ENCODE measurements at places on chromosomes 2 and 18.

GRCh38 chr18:3727274-3727673, 277.3 kb downstream of the TGIF1 start:
- no peak for DNase-seq

- DNase-seq, result no peak
These were observed 63.1 kb upstream of the MCFD2 start for GRCh38 chr2:46978723-46979122.

DNA sequence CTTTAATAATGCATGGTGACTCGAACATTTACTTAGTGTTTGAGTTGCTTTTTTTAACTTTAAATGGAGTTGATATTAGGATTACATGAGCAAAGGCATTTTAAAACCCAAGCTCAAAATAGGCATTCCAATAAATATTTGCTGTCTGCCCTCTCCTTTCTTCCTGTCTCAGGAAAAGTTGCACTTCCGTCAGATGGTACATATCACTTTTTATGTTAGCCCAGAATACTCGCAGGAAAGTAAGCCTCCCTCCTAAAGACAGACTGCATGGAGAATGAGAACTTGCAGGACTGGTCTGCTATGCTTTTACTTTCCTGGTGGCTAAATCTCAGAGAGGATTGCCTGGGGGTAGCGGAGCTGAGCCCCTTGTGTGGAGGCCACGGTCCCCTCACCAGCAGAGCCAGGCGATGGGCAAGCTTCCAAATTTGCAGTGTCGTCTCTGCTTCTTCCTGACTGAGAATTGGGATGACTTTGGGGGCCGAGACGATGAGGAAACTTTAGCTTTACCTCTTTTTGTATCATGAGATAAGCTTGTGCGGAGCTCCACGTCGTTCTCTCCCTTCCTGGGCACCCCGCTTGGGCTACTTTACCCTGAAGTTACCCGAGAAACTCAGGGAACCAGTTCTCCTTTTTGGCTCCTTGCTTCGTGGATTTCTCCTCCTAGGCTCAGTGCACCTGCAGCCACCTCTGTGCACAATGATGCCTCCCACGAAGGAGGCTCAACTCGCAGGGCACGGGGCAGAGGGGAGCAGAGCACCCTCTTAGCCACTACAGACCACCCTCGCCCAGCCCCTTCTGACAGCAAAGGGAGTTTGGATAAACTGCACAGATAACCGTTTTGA, 223.3 kb downstream of the SH3RF3 start:
- peak; percentile 50 for DNase-seq

GRCh38 chr2:52510432-52510831, 1257.2 kb upstream of the CHAC2 start:
- DNase-seq, result no peak

- DNase-seq, result no peak
These were observed 99.9 kb upstream of the ZFP36L2 start for GRCh38 chr2:43326101-43326825.

- DNase-seq, result no peak
These were observed 39.7 kb downstream of the CYB5A start for GRCh38 chr18:74252039-74252395.

DNA sequence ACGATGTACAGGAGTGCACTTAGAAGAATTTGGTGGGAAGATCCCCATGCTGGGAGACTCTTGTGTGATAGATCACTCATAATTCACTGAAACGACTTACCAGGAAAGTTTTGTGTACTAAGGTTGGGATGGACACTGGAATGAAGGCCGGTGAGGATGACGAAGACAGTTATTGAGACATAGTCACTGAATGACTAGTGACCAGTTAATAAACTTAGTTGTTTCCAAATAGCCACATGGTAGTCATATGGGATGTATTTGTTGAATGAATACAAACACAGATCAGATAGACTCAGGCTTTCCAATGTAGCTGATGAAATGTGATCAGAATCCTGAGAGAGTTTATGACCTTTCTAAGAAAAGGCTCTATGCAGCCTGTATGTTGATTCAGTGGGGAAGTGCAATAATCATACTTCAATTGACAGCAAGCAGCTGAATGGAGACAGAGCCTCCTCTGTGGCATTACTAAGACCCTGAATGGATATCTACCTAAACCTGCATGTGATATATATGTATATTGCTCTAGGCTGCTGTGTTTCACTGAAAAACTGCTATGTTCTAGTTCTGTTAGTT, 20.4 kb downstream of the GDF7 start:
- DNase-seq, result no peak

DNA sequence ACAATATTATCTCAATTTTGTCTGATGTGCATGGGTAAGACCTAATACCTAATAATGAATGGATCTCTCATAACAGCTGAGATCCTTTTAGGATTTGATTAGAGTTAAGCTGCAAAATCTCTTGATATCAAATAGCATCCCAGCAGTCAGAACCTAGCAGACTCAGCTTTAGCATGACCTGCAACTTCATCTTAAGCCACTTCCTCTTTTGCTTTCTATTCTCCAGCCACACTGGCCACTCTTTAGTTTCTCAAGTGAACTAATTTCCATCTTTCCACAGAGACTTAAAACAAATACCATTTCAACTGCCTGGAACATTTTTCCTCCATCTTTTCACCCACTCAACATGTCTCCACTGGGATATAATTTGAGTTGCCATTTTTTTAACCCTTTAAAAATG, 1251.6 kb upstream of the ZEB2 start:
- DNase-seq, result no peak

GRCh38 chr2:101306410-101306809, 2.1 kb downstream of the RNF149 start:
- no peak for DNase-seq

GRCh38 chr18:13136056-13136903, 82.3 kb upstream of the LDLRAD4 start:
- no peak for DNase-seq

DNA sequence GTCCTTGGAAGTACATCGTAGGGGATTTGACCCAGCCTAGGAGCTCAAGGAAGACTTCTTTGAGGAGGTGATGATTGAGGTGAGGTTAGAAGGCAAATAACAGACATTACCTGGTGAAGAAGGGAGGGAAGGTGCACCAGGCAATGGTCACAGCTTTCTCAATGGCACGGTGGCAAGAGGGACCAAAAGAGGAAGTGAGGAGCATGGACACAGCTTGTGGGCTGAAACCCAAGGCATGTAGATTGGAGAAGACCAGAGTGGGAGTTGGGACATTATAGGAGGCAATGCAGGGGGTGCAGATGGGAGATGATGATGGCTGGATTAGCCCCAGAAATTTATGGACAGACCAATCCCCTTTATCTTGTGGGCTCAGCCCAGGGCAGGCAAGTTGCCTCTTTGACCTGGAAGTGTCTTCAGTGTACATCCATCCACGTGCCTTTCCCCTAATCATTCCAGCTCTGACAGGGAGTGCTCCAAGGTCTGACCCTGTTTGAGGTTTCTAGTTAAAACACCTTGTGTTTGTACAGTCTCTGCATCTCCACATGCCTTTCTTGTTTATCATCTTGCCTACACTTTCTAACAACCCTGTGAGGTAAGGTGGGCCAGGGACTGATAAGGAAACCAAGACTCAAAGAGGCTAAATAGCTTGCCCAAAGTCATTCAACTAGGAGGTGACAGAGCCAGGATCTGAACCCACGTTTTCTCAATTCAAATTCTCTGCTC, 59.1 kb downstream of the NRP2 start:
- DNase-seq, result no peak

- no peak for DNase-seq
These were observed 36.4 kb downstream of the SCN1A start for GRCh38 chr2:166091439-166091838.

- DNase-seq, result no peak
These were observed 23.7 kb downstream of the RASGRP3 start for GRCh38 chr2:33500177-33500576.

- no peak for DNase-seq
These were observed 18.7 kb upstream of the MTCL1 start for GRCh38 chr18:8686611-8687010.

DNA sequence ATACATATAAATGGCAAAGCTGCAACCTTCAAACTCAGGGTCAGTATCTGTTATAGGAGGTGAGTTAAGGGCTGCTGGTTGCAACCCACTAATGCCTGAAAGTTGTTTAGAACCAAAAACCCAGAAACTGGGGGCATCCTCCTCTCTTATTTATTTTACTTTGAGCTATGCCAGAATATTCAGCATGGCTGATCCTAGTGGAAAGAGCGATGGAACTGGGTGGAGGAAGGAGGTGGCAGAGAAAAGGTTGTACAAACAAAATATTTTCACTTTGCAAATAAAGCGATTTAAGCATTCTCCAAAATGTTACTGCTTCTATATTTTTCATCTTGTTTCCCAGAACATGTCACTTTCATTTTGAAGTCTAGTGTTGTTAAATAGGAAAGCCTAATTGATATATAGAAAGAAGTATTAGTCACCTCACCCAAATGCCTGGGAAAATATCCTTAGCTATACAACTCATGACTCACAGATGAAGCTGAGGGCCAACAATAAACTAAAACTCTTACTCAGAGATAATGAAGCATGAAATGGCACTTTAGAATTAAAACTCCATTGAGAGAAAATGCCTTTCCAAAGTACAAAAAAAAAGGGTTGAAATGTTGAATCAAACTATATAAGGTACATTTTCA, 251.4 kb upstream of the UBE2E3 start:
- DNase-seq, result no peak

DNA sequence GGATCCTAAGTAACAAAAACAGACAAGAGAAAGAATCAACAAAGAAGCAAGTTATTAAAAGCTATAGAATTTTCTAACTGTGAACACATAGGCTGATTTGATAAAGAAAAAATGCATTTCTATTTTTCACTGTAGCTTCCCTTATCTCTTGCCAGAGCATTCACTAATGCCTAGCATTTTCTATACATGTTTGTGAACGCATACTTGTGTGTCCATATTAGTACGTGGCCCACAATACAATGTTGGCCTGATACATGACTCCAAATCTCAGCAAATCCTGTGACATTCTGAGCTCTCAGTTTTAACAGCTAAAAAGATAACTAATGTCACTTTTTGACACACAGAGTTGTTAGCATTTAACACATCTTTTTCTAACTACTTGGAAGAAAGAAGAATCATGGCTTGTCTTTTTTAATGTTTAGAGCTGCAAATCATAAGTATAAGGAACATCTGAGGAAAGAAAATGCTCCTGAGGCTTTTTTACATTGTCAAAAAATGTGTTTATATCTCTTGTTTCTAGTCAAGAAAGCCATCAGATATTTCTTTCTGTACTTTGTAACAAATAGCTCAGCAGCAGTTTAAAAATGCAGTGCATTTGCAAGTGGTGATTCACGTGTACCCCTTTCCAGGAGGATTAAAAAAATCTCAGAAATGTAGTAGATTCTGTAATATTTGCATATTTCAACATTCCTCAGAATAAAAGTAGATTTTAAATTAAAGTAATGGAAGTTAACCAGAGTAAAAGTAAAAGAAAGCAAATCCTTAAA, 1646.8 kb upstream of the TMEFF2 start:
- no peak for DNase-seq

DNA sequence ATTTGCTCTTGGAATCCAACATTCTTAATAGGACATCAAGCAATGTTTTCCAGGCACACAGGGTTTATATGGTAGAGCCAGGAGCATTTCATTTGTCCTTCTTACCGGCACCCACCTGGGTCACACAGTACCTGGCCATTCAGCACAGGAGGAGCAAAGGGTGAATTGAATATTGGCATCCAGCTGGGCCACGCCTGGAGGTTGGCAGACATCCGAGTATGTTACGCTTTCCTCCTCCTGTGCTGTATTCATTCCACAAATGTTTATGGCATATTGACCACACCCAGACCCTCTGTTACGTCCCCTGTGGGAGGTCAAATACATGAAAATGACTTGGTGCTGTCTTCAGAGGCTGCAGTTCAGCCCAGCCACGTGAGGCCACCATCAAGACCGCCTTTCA, 206.2 kb downstream of the RTP5 start:
- DNase-seq, result no peak

DNA sequence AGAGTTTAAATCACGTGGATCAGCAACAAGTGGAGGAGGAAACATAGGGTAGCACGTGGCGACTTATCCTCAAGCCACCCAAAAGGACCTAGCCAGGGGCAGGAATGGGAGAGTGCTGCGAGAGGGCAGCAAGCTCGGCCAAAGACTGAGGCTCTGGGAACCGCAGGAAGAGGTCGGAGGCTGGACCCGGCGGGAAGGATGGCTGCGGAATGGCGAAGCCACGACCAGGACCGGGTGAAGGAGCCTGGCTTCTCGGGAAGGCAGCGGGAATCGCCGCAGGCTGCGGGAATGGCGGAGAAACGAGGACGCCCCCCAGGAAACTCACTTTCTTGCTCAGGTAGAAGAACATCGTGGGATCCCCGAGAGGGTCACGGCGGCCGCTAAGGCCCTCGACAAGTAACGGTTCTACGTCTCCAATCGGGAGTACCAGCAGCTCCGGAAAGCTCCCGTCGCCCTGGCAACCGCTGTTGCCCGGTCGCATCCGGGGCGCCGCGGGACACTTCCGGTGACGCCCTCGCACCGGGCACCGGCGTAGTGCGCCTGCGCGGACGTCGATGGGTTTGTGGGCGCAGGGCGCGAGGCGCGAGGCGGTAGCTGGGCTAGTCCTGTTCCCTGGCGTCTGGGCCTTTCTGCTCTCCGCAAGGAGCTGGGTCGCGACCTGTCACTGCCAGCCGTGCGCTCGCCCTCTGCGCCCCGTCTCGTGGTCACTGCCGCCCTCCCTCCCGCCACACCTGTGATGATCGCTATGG, at the start of gene WDR35:
Gene WDR35, minus strand, starts transcription at position 439 of the 749 bp plus-strand sequence. Its CDS starts 90 bp downstream, at position 349.
- DNase-seq, result peak; percentile 82

- DNase-seq, result no peak
These were observed 131.2 kb upstream of the SOX11 start for GRCh38 chr2:5561006-5561405.

DNA sequence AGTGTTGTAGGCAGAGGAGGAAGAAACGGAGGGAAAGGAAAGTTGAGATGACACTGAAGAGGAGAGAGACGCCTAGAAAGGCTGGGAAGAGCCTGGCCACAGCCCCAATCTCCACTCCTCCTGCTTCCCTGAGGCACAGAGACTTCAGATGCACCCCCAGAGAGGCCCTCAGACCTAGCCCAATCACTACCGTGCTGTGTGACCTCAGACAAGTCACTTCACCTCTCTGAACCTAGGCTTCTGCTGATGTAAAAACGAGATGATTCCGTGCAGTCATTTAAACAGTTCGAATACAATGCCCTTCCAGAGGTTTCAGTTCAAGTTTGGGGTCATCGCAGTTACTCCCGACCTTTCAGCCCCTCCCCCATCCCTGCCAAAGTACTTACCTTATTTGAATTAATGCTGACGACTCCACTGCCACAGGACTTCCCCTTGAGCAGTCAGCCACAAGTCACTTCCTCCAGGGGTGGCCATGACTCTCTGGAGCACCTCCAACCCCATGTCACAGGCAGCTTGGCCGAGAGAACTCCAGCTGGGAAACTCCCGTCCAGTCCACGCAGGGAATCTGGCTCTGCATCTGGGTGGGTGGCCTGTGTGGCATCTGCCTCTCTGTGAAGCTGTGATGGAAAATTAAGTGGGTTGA, 105.2 kb upstream of the ID2 start:
- peak; percentile 58 for DNase-seq

- no peak for DNase-seq
These were observed 488.7 kb upstream of the TCF4 start for GRCh38 chr18:56076723-56077122.

DNA sequence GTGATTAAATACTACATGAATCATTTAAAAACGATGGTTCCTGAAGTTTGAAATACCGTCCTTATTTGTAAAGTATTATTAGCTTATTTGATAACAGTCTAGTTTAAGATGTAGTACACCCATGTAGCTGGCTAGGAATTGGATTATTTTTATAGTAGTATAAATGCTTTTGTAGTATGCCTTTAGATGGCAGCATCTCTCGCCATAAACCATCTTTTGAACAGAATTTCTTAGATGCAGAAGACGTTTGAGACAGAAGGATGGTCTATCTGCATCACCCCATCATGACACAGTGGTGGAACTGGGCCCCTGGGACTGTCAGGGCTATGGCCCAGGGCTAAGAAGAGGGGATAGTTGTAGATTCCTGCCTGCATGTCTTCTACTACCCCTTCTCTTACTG, 152.7 kb downstream of the WDSUB1 start:
- no peak for DNase-seq
